ENCODE measurements at places on chromosomes 12 and 14. TPM values are rescaled to one million over a fixed set of nuclear protein-coding genes. Genes with fewer than 3 reads are reported as not detected.

- DNase-seq, result no peak
These were observed 17.8 kb upstream of the PAPOLA start for GRCh38 chr14:96484399-96484798.

GRCh38 chr14:89294060-89294459 lies 123.0 kb downstream of the FOXN3 start:
- DNase-seq, result no peak

The SERPINA4 gene
- total RNA-seq, result not detected

The HOTAIR gene
- total RNA-seq, result not detected

The DPPA3 gene
- total RNA-seq, result not detected

DNA sequence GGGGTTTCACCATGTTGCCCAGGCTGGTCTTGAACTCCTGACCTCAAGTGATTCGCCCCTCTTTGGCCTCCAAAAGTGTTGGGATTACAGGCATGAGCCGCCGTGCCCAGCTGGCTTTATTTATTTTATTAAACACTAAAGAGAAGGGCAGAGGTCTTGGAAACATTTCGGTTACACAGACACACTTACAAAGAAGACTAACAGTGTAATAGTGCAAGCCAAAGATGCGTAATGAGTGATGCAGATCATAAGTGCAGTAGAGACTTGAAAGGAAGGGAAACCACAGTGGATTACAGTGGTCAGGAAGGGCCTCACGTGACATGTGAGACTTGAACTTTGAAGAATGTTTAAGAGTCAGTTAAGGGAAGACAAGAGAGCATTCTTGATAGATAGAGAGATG lies 33.9 kb upstream of the CDK17 start:
- DNase-seq, result peak; percentile 94

DNA sequence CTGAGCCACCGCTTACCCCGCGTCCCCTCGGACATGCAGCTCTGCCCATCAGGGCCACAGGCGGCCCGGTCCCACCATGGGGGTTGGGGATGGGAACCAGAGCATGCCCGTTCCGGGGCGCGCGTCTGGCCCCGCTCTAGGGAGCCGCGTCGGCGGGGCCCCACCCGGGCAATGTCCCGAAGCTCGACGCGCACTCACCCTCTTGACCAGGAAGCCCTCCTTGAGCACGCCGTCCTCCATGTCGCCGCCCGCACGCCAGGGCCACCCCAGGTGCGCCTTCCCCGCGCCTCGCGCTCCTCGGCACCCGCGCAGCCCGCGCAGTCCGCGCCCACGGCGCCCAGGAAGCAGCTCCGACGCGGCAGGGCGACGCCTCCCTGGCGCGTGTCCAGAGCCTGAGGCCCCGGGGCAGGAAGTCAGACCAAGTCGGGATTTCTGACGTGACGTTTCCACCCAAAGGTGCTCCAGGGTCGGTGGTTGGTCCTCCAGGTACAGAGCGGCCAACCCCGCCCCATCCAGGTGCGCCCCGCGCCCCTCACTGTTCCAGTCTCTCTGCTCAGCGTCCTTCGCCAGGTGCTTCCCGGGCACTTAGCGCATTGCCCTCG lies at the start of gene PLEK2:
Gene PLEK2, minus strand, starts transcription at position 346 of the 602 bp plus-strand sequence. Its CDS starts 106 bp downstream, at position 240.
- DNase-seq, result no peak

The EGLN3 gene
- total RNA-seq, result 0.52 TPM

The OTX2 gene
- total RNA-seq, result not detected

DNA sequence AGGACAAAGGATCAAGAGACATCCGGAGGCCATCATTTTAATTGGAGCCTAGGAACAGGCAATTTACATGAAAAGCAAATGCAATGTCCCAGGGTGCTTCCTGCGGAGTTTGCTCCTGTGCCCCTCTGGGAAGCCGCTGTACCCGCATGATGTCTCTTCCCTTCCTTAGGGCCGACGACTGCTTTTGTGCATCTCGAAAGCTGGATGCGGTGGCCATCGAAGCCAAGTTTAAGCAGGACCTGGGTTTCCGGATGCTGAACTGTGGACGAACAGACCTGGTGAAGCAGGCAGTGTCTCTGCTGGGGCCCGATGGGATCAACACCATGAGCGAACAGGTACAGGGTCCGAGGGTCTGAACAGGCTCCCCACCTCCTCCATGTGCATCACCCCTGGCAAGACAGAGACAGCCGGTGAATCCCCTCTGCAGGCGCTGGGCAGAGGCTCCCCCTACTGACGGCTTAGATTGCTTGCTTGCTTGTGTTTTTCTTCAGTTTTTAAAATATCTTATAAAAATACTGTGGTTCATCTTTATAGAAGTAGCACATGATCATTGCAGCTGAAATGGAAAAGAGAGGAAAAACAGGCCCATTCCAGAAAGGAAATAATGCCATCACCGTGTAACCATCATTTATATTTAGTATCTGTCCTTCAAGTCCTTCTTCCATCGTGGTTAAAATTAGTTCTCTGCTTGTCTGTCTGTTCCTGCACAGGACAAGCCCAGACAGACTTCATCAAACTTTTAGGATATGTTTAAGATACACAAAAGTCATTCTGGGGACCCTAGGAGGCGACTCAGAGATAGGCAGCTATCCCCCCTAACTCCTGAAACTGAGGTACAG lies 75.4 kb upstream of the PWP1 start:
- no peak for DNase-seq

- no peak for DNase-seq
These were observed 277.9 kb upstream of the E2F7 start for GRCh38 chr12:77343291-77343690.

The DCAF4 gene
- 4.6 TPM for total RNA-seq

The ADSS1 gene
- total RNA-seq, result 2.7 TPM

- no peak for DNase-seq
These were observed 639.9 kb downstream of the DIO2 start for GRCh38 chr14:79571366-79571765.

DNA sequence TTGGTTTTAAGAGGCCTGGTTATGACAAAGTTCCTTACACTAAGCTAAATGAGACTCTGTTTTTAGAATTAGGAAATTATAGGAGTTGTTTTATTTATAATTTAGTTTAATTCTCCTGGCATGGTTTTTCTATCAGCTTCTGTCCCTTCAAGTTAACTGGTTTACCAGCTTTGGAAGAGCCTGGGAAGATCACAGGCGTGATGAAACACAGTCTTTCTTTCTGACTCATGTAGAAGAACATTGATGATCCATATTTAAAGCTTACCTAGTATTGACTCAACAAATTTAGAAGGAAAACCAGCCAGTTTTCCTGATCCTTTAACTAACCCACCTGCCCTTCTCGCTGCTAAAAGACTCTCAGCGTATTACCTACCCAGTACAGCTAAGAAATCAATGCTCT lies 155.2 kb downstream of the TGFB3 start:
- DNase-seq, result no peak

DNA sequence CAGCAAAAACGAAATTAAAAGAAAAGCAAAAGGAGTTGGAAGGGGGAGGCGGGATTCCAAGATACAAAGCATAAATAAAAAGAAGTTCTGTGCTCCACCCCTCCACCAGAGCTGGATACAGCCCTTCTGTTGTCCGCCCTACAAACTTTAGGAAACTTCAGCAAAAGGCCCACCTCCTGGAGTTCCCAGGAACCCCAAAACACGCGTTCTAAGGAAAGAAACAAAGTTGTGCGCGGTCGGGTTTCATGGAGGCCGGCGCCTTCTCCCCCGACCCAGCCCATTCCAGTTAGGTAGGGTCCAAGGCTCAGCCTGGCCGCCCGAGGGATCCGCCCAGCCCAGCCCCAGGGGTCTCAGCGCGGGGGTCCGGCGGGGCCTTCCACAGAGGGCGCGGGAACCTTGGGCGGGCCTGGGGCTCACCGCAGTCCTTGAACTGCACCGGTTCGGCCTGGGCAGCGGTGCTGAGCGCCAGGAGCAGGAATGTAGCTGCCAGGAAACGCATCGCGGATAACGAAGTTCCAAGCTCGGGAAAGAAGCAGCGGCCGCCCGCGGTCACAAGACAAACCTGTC lies at the start of gene NPC2:
Gene NPC2, minus strand, starts transcription at position 530 of the 567 bp plus-strand sequence. Its CDS starts 31 bp downstream, at position 499.
- DNase-seq, result no peak

GRCh38 chr14:54627540-54628363 lies 60.8 kb downstream of the SAMD4A start:
- no peak for DNase-seq

GRCh38 chr12:106999446-106999845 lies 12.5 kb upstream of the MTERF2 start:
- no peak for DNase-seq

DNA sequence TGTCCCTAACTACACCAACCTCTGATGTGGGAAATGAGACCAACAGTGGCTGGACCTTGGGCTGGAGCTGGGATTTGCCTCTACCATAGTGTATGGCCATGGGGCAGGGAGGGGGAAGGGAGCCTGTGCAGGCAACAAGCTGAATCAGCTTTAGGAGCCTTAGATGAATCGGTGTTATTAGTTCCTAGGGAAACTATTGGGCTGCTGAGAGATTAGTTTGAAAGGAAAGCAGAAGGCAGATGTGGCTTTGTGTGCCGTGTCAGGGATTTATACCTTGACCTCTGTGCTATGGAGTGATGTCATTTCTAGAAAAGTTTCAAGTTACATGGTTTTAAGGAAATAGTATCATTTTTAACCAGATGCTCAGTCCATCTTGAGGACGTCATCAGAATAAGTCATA lies 19.5 kb upstream of the GAS2L3 start:
- DNase-seq, result no peak

- DNase-seq, result no peak
These were observed 31.5 kb downstream of the SCN8A start for GRCh38 chr12:51622564-51622963.

The CRIP2 gene
- 4.6 TPM for total RNA-seq

The BEST3 gene
- total RNA-seq, result not detected

DNA sequence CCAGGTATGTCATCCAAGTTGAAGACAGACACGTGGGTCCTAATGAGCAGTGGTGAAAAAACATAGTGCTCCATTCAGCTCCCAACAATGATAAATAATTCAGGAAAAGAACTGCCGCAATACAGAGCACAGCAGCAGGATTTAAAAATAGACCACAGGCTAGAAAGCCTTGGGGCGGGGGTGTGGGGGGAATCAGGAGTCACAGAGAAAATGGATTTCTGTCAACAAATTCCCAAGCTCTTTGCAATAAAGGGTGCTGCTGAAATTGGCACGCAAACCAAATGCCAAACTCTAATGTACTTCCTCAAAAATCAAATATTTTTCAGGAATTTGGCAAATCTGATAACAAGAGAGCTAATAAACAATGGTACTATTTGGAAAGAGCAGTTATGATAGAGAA lies 58.6 kb downstream of the R3HDM2 start:
- DNase-seq, result no peak

The CCDC91 gene
- total RNA-seq, result 48.8 TPM

DNA sequence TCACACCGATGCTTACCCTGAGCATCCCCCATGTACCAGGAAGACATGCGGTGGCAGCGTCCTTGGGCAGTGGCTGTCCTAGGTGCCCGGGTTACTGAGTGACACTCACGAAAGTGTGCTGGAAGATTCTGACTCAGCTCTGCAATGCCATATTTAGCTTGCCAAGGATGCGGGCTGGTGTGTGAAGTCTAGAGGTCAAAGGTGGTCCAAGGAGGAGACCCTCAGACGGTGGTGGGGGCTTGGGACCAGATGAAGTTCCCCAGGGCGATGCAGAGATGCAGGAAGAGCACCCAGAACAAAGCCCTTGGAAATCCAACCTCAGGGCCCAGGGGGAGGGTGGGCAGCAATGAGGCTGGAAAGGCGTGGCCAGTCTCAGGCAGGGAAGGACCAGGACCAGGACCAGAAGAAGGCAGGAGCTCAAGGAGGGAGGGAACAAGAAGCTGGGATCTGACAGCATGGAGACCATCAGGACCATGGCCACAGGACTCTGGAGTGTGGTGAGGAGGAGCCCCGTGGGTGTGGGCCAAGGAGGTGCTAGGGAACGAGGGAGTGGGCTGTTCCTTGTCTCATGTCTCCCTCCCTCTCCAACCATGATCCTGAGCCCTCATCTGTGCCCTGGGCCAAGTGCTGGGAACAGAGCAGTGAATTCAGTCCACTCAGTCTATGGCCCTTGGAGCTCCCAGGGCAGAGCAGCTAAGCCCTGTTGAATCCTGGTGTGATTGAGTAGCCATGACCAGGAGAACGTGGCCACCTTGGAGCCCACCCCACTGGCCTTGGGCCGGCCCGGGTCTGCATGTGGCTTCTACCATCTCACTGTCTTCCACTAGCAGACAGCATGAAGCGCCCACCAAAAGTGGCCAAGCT lies 310.1 kb upstream of the DIO3 start:
- no peak for DNase-seq

DNA sequence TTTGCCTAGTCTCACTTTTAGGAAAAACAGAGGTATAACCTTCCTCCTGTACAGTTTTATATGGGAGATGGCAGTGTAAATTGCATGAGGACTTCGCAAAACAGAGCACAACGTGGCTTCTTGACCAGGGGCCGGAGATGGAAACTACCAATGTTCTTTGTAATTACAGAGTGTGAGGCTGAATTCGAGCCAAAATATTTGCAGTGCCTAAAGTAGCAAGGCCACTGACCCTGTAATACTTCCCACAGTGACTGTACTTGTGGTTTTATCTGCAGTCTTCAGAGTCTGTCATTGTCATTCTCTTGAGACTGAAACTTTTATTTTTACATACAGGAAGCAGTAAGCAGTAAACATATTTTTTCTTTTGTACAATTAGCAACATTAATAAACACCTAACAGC lies 98.9 kb downstream of the RERG start:
- DNase-seq, result no peak

GRCh38 chr12:128267651-128268378 lies 845 bp downstream of the TMEM132C start:
- no peak for DNase-seq

DNA sequence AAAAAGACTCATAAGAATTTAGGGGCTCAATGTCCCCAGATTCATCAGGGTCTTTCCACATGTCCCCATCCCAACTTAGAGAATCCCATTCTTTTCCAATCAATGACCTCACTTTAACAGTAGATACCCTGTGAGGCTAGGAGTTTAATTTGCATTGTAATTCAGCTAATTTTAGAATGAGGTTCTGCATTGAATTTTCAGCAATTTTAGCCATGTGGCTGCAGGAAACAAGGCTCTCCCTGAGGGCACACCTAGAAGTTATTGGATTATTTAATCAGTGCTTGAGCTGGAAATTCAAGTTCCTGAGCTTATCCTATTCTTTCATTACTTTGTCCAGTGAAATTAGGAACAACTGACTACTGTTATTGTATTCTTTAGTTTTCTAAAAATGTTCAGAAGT lies 433.8 kb downstream of the ADAMTS20 start:
- DNase-seq, result no peak

GRCh38 chr12:116418551-116418950 lies 140.6 kb upstream of the MAP1LC3B2 start:
- no peak for DNase-seq

The GPHB5 gene
- not detected for total RNA-seq

The MGP gene
- total RNA-seq, result not detected

- DNase-seq, result no peak
These were observed 8.0 kb upstream of the TXNRD1 start for GRCh38 chr12:104207416-104208205.

The EIF2S3B gene
- total RNA-seq, result not detected

The RGS6 gene
- total RNA-seq, result not detected

The PLD4 gene
- 7.2 TPM for total RNA-seq

DNA sequence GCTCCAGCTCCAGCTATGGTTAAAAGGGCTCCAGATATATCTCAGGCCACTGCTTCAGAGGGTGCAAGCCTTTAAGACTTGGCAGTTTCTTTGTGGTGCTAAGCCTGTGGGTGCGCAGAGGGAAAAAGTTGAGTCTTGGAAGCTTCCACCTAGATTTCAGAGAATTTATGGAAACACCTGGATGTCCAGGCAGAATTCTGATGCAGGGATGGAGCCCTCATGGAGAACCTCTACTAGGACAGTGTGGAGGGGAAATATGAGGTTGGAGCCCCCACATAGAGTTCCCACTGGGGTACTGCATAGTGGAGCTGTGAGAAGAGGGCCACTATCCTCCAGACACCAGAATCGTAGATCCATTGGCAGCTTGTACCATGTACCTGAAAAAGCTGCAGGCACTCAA lies 69.9 kb downstream of the SDR9C7 start:
- DNase-seq, result no peak

All from natural killer cell (primary cell).